ENCODE measurements at places on chromosomes 3 and 15.

- no peak for DNase-seq
Measured at GRCh38 chr15:88073391-88073691, 183.2 kb downstream of the NTRK3 start.

DNA sequence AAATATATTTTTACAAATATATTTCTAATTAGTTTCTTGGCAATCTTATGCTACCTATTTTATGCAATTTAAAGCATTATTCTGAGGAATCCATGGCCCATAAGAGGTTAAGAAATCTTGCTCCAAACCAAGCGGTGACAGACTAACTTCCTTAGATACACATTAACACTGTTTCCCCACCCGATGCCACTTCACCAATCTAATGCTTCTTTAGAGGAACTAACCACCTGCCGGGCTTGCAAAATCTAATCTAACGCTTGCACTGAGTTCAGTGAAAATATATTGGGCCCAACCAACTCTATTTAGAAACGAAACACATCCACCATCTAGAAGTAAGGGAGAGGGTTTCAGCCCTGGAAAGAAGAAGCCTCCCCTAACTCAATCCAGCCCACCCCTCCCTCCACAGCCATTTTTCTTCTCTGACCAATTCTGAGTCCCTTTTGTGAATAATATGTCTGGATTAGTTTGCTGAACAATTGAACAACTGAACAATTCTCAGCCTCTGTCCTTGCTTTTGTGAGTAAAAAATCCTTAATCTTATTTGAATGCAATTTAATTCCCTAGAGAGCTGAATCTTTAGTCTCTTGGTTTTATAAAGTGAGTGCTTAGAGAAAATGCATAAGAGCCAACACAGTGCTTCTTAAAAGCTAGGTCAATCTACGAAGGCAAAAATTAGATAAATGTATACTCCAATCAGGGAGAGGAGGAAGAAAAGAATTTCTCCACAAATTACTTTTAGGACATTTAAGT is 150.4 kb upstream of the ADAMTS9 start:
- DNase-seq, result no peak

DNA sequence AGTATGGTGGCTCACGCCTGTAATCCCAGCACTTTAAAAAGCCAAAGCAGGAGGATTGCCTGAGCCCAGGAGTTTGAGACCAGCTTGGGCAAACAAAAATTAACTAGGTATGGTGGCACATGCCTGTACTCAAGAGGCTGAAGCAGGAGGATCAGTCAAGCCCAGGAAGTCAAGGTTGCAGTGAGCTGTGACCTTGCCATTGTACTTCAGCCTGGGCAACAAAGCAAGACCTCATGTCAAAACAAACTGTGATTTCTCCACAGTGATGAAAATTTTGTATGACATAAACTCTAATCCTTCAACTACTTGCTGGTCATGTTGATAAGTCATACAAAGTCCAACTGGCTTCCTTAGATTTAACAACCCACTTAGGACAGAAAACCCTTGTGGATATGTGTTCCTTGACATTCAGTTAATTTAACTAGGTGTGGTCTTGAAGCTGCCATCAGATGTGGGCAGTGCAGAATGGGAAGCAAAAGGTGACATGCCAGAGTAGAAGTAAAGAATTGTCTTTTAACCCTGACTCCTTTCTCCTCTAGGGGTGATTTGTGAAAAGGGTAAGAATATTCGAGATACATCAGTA is 263.3 kb downstream of the PTPRG start:
- DNase-seq, result no peak

DNA sequence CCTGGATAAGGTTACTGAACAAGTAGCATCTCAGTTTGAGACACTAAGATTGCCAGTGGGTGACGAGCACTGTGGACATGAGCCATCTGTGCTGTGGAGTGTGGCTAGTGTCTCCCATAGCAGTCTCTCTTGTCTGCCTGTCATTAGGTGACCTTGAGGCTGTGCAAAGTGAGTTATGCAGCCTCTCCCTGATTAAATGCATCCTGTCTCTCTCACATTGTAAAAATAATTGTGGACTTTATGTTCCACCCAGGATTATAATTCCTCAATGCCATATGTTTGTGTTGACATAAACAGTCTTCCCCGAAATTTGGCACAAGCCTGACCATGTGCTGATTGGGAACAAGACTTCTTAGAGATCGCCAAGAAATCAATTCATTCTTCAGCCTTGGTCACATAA is 168.9 kb downstream of the MYRIP start:
- no peak for DNase-seq

- no peak for DNase-seq
Measured at GRCh38 chr15:66023311-66023972, 154.2 kb downstream of the RAB11A start.

- DNase-seq, result no peak
Measured at GRCh38 chr3:171339598-171339997, 120.6 kb downstream of the TNIK start.

- no peak for DNase-seq
Measured at GRCh38 chr15:31262901-31263671, 63.5 kb upstream of the KLF13 start.

DNA sequence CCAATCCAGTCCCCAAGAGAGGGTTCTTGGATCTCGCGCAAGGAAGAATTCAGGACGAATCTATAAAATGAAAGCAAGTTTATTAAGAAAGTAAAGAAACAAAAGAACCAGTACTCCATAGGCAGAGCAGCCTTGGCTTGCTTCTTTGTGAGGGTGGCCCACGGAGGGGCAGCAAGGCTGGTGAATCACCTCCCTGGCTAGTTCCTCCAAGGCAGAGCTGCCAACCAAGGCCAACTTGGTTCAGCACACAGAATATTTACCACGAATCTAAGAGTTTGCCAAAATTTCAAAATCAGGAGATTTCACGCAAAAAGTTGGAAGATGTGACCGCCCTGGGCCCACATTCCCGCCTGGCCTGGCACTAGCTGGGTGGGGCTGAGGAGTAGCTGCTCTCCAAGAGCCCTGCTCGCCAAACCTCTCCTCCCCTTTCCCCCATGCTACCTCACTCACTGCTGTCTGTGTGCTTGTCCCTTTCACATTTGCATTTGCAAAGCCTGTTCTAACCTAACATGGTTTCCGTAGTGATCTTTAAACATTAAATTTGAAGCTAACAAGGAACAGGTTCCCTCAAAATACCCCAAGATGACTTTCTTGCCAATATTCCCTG is 26.2 kb upstream of the DCUN1D1 start:
- no peak for DNase-seq

DNA sequence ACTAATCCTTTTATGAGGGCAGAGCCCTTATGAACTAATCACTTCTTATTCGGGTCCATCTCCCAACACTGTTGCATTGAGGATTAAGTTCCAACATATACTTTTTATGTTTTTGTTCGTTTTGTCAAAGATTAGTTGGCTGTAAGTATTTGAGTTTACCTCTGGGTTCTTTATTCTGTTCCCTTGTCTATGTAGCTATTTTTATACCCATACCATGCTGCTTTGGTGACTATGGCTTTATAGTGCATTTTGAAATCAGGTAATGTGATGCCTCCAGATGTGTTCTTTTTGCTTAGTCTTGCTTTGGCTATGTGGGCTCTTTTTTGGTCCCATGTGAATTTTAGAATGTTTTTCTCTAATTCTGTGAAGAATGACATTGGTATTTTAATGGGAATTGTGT is 166.4 kb upstream of the KCNMB2 start:
- DNase-seq, result no peak

GRCh38 chr3:192215-192929 is 4.2 kb upstream of the CHL1 start:
- DNase-seq, result no peak

- peak; percentile 79 for DNase-seq
Measured at GRCh38 chr3:150721285-150722130, 17.8 kb upstream of the ERICH6 start.

DNA sequence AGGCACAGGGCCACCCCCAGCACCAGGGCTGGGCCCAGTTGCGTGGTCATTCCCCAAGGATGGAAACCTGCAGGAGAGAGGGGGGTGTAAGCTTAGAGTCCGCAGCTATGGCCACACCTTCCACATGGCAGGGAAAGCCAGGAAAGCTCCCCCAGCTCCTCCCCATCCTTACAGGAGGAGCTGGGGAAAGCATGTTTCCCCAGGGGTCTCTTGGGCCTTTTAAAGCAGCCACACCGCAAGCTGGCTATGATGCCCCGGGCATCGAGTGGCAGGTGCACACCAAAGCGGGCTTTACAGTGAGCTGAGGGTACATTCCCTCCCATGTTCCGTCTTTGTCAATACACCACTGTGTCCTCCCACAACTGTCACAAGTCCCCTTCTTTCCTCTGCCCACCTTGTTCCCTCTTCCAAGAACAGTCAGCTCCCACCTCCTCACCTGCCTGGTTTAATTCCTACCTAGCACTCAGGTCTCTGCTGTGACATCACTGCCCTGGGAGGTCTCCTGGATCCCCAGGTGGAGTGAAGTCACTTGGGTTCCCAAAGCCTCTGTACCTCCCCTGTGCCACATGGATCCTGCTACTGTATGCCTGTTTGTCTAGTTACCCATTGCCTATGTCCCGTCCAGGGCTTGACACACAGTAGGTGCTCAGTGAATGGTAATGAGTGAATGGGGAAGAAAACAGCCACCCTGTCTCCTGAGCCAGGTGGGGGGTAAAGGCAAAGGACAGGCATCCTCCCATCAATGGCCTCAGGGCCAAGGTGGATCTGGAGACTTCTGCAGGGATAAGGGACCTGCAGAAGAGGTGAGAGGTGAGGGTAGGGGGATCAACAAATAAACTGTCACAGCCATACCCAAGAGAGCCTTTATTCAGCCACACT is 3.4 kb downstream of the HYAL3 start:
- no peak for DNase-seq

DNA sequence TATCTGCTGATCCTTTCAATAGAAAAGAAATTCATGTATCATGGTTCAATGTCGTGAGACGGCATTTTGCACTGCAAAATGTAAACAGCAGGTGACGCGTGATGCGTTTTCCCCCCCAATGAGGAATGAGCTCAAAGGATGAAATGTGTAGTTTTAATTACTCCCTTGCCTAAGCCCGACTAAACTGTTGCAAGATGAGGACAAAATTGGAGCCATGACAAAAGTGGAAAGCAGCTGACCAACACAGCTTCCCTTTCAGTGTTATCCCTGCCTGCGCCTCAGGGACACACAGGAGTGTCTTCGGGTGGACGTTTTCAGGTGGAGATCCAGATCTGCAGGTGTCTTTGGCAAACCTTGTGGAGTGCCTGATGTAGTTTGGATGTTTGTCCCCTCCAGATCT is 92.0 kb downstream of the GABRG3 start:
- DNase-seq, result no peak

DNA sequence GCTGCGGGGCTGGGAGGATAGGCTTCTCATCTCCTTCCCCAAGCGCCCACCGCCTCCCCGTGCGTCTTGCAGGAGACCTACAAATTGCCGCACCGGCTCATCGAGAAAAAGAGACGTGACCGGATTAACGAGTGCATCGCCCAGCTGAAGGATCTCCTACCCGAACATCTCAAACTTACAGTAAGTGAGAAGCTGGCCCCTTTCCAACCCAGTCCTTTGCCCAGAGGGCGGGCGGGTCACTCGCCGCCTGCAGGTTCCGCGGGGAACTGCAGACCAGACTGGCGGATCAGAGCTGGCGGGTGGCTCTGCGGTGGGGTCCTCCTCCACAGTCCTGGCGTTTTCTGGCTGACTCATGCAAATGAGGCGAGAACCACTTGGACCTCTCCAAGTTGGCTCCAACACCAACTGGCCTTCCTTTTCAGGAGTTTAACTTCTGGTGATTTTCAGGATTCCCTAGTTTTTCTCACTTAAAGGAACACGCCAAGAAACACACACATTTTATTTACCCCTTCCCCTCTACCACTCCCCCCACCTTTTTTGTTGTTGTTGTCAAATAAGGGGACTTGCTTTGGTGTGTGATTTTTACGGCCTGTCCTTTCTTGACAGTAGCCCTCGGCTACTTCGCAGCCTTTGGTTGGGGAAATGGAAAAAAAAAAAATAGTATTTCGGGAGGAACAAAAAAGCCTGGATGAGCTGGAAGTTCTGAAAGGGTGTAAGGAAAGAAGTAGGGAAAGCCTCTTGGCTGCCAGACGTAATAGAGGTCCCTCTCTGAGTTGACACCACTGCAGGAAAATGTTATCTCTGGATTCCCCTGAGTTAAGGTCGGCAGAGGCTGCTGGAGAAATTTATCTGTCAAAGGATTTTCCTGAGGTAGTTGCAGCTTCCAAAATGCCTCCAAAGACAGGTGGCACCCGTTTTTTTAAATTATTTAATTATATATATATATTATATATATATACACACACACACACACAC is 1.3 kb downstream of the BHLHE40 start:
- peak; percentile 95 for DNase-seq

GRCh38 chr15:99454941-99455788 is 110.6 kb upstream of the MEF2A start:
- DNase-seq, result peak; percentile 98

DNA sequence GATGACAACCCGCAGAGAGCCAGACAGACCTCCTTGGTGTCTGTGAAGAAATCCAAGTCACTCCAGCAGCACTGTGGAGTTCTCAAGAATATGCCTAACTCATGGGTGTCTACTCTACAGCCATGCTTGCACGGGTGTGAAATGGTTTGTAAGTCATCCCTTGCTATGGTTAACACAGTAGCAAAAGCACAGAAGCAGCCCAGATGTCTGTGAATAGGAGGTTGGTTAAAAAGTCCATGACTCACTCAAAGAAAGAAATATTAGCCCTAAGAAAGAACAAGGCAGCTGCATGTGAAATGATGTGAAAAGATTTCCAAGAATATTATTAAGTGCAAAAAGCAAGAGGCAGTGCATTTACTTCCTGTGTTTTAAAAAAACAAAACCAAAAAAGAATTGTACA is 12.1 kb upstream of the LIMD1 start:
- peak; percentile 44 for DNase-seq

GRCh38 chr3:126270145-126270811 is 86.9 kb downstream of the KLF15 start:
- peak; percentile 48 for DNase-seq

- DNase-seq, result peak; percentile 41
Measured at GRCh38 chr15:78050441-78050809, 27.1 kb downstream of the TBC1D2B start.

- DNase-seq, result no peak
Measured at GRCh38 chr3:176375519-176375918, 821.8 kb downstream of the TBL1XR1 start.

- peak; percentile 40 for DNase-seq
Measured at GRCh38 chr3:134864636-134865035, 69.6 kb downstream of the EPHB1 start.

GRCh38 chr15:31270767-31271166 is 55.9 kb upstream of the KLF13 start:
- no peak for DNase-seq

GRCh38 chr3:124903896-124904834 is 17.0 kb upstream of the ITGB5 start:
- no peak for DNase-seq
